NK-92 treated with Interleukin-12 subunit alpha and Interleukin-12 subunit beta, amount 100 ng/mL, for 24 hours (cell line): ENCODE measurements at places on chromosomes 3 and 15.

DNA sequence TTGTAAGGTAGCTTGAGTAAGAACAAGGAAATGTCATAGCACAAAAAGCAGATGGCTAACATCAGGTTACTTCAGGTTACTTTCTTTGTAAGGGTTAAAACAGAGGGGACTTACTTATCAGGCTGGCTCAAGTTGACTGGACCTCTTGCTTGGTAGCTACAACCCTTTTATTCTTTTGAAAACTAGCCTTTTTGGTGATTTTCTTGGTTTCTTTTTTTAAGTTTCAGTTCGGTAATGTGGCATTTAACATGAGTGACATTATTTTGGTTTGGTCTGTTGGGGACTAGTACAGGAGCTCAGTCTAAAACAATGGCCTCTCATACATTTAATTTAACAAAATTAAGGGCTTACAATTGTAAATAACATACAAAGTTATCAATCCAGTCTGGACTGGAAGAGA, 621.4 kb downstream of the OTOL1 start:
- DNase-seq = no peak

GRCh38 chr3:127606981-127607595, 8.9 kb downstream of the MCM2 start:
- DNase-seq = no peak

- no peak for DNase-seq
These were observed 9.1 kb upstream of the ZBTB20 start for GRCh38 chr3:115156046-115156654.

DNA sequence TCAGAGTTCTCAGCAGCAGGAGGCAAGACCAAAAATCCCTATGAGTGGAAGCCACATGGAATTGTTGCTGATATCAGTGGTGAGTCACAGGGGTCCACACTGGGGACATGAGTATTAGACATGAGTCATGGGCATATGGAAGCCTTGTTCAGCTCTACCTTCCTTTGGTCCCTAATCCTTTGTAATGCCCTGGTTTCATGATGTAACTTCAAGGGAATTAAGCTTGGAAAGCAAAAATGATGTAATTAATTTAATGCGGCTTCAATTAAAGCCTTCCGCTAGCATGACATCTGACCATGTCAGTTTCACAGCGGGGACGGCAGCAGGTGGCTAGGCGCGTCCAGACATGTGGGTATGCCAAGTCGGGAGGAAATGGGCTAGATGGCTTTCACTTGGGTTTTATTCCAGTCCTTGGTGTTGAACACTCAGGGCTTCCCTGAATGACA, 176.1 kb upstream of the RGMA start:
- no peak for DNase-seq

- no peak for DNase-seq
These were observed 24.3 kb upstream of the IL12A start for GRCh38 chr3:159964166-159964973.

DNA sequence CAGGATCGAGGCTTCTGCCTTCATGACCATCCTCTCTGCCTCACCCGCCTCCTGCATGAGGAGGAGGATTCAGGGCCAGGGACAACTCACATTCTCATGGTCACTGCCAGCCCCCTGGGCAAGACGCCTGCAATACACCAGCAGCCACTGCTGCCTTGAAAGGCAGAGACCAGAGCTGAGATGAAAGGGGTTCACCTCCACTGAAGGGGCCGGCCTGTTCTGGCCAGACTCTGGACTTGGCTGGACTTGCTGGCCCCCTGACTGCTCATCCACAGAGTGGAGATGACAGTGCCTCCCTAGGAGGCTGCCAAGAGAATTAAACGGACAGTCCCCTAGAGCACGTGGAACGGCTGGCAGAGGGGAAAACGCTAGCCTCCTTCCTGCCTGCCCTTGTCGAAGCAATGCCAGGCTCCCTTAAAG, 35.2 kb downstream of the MGLL start:
- DNase-seq = no peak

- no peak for DNase-seq
These were observed 75.6 kb downstream of the RAD18 start for GRCh38 chr3:8887435-8888300.

DNA sequence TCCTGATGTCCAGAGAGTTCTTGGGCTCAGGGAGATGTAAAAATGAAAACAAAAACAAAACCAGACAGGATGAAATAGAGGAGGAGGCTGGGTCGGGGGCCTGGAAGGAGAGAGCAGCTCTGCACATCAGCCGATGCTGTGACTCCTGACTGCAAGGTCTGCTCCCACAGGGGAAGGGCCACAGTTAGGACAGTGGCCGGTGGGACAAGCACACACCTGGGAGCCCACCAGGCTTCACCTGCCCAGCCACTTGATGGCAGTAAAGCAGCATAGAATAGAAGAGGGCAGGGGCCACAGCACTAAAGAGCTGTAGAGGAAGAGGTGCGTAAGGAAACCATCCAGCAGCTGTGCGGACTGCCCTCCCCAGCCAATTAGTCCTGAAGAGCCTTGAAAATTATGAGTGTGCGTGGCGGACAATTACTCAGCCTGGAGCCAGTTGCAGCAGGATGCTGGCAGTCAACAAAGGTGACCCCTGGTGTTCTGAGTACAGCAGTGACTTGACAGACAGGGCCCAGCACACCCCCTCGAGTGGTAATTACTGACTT, 29.8 kb downstream of the ALS2CL start:
- no peak for DNase-seq
